Aorta (tissue), 5 donors: ENCODE measurements at places on chromosomes 13 and 19. TPM values are rescaled to one million over a fixed set of nuclear protein-coding genes. Genes with fewer than 3 reads are reported as not detected.

ADAMTSL5 gene
- 6.2 TPM for total RNA-seq

WDR88 gene
- total RNA-seq = not detected

NCR1 gene
- 1.0 TPM for total RNA-seq

ZNF610 gene
- total RNA-seq = 3.2 TPM

LILRA6 gene
- total RNA-seq = 14.8 TPM
